ENCODE measurements at places on chromosomes 1 and 21.

DNA sequence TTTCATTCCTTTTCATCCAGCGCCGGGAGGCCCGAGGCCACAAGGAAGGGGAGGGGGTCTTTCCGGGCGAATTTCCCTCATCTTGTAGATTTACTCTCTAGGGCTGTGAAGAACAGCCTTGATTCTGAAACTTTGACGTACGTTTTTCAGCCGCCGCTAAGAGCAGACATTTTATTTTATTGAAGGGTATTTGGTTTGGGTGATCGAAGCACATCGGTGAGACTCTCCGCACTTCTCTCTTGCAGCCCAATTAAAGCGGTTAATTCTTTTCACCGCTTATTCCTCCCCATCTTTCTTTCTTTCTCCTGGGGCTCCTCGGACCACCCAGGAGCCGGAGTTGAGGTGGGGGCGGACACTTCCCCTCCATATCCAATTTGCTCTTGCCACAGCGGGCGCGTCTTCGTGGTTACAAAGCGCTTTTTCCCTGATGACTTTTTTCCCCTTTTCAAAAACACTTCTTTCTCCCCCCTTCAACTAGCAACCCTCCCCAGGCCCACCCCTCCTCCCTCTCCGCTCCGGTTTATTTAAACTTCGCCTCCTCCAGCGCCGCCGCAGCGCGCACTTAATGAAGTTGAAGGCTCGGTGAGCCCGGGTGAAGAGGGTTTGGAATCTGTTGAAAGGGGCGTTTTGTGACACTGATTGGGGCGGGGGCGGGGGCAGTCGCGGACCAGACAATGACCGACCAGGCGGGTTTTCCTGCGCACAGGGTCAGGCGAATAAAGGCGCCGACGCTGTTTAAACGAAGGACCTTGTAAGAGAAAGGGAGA, 5.9 kb downstream of the FOXD2 start:
- DNase-seq = no peak

DNA sequence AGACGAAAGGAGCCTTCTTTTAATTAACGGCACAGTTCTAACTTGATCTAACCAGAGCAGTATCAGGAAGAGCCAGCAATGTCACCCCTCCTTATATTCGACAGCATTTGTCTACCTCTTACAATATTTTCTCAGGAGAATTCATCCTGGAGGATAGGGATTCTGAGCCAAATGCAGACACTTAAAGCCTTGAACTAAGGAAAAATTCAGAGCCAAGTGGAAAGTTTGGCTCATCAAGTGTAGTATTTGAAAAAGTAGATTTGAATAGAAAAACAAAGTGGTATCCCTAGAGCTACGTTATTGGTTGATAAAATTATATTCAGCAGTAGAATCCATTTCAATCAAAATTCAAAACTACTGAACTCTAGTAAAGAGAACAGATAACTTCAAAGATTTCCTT, 732.0 kb upstream of the ADGRL2 start:
- DNase-seq = no peak

DNA sequence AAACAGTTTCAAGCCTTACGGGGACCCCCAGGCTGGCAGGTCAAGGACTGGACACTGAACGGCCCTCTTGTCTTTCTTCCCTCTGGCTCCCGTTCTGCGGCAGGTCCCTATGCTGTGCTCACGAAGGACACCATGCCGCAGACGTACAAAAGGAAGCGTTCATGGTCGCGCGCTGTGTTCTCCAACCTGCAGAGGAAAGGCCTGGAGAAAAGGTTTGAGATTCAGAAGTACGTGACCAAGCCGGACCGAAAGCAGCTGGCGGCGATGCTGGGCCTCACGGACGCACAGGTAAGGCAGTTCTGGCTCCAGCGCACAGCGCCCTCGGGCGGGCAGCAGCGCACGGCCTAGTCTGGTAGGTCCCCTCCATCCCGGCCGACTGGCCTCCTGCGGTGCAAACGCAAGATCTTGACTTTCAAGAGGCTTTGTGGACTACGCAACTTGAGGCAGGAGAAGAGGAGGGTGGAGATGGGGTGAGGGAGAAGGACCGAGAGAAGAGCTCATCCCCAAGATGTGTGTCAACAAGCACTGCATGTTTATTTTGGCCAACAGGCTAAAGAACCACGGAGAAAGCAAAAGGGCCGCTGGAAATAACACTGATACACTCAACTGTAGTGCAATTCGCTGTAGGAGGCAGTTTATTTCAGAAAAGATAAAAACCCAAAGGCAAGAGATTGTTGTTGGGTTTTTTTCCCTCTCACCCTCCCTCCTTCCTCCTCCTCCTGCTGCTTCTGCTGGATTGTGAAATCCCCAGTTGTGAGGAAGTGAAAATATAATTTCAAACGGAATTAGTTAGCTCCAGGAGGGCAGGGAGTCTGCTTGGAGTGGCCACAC, 3.0 kb downstream of the HLX start:
- no peak for DNase-seq

GRCh38 chr1:243473227-243474135, 217.6 kb downstream of the SDCCAG8 start:
- DNase-seq = no peak

DNA sequence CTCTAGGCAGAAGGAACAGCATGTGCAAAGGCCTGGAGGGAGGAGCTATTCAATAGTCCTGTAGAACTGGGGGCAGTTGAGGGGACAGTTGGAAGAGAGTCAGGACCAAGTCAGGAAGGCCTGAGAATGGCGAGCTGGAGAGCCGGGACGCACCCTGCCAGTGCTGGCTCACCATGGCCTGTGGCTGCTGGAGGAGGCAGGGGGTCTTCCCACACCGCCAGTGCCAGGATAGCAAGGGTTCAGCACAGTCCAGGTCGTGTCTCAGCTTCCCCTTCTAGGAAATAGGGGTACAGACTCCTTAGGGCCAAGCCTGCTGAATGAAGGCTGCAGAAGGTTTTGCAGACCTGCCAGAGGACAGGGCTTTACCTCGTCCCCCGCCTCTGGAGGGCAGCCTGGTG, 7.3 kb downstream of the PODN start:
- no peak for DNase-seq

DNA sequence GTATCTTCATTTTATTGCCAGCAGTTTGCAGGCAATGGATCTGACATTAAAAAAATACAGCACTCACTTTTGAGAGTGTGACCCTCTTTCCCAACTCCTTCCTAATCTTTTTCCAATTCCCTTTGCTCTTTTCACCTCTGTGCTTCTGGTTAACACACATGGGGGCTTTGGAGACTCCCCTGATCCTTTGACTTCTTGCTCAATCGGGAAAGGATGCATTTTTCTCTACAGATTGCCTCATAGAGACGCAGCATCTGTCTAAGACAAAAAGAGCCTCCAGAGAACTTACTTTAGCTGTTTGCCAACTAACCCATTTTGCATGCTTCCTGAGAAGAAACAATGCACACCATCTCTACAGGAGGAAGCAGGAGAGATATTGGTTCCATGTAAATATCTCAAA, 378.3 kb downstream of the PBX1 start:
- no peak for DNase-seq

DNA sequence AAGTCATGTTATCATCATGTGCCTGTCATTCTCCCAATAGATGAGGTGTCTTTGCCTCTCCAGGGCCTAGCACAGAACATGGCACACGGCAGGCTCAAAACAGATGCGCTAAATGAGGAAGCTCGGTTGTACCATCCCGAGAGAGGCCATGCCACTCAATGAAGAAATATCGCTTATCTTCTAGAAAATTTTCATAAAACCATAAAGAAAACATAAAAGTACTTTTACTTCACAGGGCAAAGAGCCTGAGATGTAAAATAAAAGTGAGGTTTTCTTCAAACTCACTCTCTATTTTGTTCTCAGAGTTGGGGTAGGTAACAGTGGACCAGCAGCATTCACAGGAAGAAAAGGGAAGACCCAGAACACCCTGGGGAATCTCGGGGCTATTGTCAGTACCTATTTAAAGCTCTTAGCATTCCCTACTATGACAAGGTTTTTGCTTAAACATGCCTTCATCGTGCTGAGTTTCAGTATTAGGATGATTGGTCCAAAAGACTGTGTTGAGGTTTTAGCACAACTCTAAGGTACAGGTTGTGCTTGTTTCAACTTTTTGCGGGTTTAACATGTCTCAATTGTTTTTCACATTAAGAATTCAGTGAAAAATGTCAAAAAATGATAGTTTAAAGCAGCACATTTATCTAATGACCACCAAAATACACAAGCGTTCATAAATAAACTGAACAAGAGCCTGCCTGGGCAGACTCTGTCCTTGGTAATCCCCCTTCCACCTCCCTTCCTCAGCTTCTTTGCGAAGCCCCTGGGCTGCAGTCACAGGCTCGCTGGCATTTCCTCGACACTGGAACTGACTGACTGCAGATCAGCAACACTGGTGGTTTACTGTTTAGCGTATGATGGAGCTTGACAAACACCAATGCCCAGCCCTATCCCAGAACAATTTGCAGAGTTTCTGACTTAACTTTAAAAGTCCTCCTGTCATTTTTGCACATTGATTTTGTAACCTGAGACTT, 55.6 kb downstream of the COQ8A start:
- DNase-seq = no peak

GRCh38 chr21:35824136-35824535, 236.2 kb downstream of the SETD4 start:
- DNase-seq = no peak

DNA sequence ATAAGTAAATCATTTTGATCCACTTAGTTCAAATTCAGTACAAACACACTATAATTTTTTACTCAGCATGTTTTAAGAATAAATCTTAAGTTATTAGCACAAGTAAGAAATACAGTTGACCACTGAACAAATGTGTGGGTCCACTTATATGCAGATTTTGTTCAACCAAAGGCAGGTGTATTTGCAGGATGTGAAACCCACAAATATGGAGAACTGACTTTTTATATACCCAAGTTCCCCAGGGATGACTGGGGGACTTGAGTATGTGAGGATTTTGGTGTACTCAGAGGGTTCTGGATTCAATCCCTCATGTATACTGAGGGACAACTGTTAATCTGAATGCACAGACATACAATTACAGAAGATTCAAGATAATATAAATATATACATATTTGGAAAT, 25.7 kb upstream of the ERICH3 start:
- DNase-seq = no peak

DNA sequence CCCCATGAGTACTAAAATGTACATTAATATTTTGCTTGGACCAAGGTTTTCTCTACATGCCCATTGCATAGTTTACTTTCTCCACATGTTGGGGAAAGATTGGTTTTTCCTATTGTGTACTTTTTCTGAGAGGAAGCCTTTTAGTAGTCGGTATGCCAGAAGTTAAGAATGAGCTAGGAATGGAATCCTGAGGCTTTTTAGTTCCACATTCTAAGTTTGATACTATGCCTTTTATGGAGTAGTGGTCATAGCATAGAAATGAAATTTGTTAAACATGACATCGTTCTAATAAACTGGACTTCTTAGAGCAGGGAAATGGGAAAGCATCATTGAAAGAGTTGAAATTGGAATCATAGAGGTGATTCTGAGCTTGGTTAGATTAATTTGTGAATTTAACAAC, 64.3 kb downstream of the BCL9 start:
- DNase-seq = no peak

All from CD4-positive, alpha-beta T cell treated with Interleukin-6 at 100 ng/mL for 8 hours (primary cell).